ENCODE measurements at places on chromosomes 16 and 17.

DNA sequence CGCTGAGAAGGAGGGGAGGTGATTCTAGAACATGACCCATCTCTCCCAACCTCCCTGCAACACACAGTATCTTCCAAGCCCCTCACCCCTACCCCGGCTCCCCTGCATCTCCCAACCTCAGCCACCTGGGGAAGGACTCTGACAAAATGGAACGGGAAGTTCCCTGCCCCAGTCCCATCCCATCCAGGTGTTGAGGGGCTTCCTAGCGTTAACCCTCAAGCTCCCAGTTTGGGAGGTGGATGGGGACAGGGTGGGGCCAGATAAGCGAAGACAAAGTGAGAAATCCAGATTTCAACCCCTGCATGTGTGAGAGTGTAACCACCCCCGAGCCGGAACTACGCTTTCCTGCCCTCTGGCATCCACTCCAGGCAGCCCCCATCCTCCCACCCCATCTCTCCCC lies 1.8 kb downstream of the ZSCAN10 start:
- no peak for DNase-seq

DNA sequence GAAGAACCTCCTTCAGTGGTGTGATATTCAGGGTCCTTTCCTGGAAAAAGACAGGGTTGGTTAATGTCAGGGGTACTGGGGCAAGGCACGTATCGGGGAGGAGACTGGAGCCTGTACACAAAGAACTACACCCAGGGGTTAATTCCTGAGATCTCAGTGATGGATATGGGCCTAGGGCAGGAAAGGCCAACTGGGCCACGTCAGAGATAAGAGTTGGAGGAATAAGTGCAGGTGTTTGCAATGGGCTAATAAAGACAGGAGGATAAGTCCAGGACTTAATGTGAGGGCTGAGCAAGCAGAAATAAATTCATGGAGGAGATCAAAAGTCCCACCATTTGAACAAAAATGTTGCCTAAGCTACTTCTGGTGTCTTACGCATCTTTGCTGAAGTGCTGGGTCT lies 10.4 kb upstream of the HERPUD1 start:
- no peak for DNase-seq

GRCh38 chr17:59825533-59826322 lies 67.0 kb downstream of the TUBD1 start:
- DNase-seq: peak; percentile 34

DNA sequence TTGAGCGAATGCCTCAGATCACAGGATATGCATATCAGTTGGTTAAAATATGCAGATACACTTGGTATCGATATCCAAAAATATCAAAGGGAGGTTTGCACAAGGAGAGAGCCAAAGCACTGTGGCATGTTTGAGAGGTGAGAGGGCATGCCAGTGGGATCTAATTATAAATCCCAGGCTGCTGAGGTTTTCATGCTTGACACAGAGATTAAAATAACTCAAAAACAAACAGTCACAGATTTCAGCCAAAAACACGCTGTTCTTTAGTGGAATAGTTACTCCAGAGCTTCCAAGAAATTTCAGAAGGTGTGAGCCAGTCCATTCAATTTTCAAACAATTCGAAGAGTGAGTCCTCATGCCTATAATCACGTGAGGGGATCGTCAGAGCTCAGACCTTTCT lies 477.9 kb downstream of the SOX9 start:
- DNase-seq: no peak

GRCh38 chr17:39867880-39868553 lies at the start of gene ZPBP2:
Gene ZPBP2 (plus strand): TSS chr17:39868202. CDS start chr17:39868355, 153 bp downstream.
- no peak for DNase-seq

GRCh38 chr16:85583491-85584181 lies 29.5 kb upstream of the GSE1 start:
- peak; percentile 60 for DNase-seq

DNA sequence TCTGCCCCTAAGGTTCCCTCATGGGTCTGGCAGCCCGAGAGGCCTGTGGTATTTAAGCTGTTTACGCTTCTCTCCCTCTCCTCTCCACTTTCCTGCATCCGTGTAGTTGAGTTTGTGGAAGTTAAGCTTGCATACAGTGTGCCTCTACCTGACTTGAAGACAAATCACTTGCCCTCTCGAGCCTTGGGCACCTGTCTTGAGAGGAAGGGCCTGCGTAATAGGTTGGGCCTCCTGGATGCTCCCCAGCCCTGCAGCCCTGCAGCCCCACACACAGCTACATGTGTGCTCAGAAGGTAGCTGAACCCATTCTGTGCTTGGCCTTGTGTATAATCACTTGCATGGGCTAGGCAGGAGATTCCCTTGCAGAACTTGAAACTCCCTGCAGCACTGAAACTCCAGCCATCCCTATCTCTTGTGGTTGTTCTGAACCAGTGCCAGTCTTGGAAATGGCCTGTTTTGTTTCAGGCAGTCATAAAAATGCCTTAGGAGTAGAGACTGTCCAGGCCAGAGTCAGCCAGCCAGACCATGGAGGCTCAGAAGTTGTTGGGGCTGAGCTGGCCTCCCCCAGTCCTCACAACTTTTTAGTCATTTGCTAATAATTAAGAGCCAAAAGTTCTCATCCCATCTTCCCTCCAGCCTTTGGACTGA lies 134.6 kb downstream of the CLEC16A start:
- DNase-seq: no peak

GRCh38 chr16:68704232-68704867 lies 32.7 kb upstream of the CDH1 start:
- DNase-seq: peak; percentile 78

- no peak for DNase-seq
Observed at GRCh38 chr17:45241328-45242028, 19.8 kb downstream of the FMNL1 start.

- DNase-seq: peak; percentile 58
Observed at GRCh38 chr16:28321700-28322411, 29.5 kb downstream of the SBK1 start.

DNA sequence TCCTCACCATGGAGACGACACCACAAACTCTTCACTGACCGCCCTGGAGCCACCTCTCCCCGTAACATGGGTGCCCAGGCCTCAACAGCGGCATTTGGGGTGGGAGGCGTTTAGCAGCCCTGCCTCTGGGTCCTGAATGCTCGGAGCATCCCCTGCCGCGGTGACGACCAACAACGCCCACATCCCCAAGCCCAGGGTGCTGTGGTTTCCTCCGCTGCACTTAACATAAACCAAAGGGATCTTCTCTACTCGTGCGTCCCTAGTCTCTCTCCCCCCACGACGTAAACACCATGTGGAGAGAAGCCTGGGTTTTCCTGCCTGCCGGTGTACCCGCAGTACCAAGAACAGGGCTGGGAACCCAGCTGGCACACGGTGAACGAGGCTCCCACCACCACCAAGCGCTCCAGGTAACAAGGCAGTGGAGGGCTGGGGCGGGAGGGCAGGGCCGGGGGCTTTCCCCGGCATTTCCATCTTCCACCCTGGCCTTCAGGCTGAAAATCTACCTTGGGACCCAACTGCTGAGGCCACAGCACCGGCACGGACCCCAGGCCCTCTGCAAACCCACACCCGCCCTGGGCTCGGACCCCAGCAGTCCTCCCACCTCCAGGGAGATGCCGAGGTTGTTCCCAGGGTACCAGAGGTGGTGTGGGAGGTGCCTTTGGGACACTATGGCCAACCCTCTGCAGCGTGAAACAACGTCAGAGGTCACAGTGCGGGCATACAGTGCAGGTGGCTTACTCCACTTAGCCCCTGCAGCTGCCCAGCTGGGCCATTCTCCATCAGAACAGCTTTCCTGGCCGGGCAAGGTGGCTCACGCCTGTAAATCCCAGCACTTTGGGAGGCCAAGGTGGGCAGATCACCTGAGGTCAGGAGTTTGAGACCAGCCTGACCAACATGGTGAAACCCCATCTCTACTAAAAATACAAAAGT lies 54.3 kb downstream of the TIMM22 start:
- no peak for DNase-seq

GRCh38 chr16:68499006-68499405 lies 40.1 kb upstream of the ZFP90 start:
- no peak for DNase-seq

DNA sequence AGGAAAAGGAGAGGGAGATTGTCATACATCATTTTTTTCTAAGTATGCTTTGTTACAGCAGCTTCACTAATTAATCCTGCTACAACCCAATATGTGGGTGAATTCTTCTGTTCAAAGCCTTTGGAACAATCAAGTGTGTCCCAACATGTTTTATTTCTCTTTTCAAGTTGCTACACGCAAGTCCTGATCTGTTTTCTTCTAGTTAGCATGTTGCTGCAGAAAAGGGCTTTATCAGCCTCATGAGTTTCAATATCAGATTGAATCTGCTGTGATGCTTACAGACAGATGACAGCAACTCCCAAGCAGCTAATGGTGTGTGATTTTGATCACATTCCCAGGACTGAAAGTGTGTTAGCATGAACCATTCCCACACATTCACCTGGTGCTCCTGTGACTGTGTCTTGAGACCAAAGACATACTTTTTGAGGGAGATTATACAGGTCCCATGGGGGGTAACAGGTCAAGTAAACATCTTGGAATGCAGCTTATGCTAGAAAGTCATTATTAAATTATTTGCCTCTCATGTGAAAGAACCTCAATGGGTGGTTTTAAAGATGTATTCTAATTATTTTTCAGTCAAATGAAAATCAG lies 96.9 kb upstream of the KCNJ16 start:
- DNase-seq: no peak

GRCh38 chr16:27285676-27286196 lies 17.2 kb upstream of the NSMCE1 start:
- no peak for DNase-seq

- DNase-seq: no peak
Observed at GRCh38 chr16:80743772-80744171, 60.6 kb downstream of the CDYL2 start.

DNA sequence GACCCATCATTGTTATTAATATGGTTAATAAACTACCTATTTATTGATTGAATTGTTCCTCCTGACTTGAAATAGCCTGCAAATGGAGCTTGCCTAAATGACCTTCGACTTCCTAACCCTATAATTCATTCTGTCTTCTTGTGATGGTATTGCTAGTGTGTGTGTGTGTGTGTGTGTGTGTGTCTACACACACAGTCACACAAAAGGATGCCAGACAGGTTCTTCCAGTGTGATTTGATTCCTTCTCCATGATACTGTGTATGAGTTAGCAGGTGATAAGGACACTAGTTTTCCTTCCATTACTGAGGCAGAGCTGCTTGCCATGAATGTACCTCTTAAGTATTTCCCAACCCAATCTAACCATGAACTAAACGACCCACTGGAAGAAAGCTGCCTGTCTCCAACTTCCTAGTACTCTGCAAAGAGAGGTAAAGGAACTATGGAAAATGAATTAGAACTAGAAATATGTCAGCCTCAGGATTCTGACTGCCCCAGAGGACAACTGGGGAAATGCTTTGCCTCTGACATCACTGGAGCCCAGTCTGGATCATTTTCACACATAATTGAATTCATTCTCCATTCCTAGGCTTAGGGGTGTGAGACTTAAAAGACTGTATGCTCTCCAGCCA lies 3.5 kb upstream of the CDC6 start:
- DNase-seq: peak; percentile 74

DNA sequence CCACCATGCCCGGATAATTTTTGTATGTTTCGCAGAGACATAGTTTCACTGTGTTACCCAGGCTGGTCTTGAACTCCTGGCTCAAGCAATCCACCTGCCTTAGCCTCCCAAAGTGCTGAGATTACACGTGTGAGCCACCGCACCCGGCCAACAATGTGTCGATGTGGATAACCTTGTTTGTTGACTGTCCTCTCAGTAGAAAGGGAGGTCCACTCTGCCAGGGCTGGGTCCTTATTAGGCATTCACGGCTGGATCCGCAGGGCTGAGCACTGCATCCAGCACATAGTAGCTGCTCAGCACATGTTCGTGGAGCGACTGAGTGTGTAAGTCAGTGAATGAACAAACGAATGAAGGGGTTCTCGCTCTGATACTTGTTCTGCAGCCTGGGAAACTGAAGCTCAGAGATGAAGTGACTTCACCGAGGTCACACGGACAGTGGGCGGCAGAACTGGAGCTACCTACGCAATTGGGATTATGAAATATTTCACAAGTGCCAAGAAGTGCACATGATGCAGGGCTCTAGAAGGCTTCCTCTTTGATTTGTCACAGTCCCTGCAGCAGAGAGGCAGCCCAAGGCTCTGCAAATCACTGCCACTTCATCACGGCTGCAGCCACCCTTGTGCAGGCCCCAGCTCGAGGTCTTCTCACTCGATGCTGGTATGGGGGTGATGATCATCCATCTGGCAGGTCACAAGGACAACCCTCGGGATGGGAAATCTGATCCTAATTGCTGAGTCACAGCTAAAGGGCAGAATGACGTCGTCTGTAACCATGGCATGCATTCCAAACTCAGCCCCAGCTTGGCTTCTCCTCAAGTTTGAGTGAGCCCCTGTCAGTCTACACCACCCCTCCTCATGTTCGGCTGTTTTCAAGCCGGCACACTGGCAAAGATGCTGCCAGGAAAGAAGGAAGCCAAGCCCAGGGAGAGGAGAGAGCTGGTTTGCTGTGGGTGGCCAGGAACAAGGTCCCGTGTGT lies 28.0 kb upstream of the SNN start:
- DNase-seq: peak; percentile 48

DNA sequence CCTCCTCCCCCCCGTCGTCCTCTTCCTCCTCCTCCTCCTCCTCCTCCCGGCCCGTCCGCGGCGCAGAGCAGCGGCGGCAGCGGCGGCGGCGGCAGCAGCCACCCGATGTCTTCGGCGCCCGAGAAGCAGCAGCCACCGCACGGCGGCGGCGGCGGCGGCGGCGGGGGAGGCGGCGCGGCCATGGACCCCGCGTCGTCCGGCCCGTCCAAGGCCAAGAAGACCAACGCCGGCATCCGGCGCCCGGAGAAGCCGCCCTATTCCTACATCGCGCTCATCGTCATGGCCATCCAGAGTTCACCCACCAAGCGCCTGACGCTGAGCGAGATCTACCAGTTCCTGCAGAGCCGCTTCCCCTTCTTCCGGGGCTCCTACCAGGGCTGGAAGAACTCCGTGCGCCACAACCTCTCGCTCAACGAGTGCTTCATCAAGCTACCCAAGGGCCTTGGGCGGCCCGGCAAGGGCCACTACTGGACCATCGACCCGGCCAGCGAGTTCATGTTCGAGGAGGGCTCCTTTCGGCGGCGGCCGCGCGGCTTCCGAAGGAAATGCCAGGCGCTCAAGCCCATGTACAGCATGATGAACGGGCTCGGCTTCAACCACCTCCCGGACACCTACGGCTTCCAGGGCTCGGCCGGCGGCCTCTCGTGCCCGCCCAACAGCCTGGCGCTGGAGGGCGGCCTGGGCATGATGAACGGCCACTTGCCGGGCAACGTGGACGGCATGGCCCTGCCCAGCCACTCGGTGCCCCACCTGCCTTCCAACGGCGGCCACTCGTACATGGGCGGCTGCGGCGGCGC lies at the start of gene FOXF1:
TSS of gene FOXF1 (plus strand) at position 63 of the 797 bp plus-strand sequence. CDS start at position 106, 43 bp downstream.
- DNase-seq: peak; percentile 48

- no peak for DNase-seq
Observed at GRCh38 chr17:16937431-16937830, 34.5 kb downstream of the TNFRSF13B start.

GRCh38 chr17:13584701-13585080 lies 17.0 kb downstream of the HS3ST3A1 start:
- DNase-seq: no peak

Measured in dermis blood vessel endothelial cell (primary cell).